Heart left ventricle (tissue), 16 donors: ENCODE measurements at places on chromosomes 2 and 18. TPM values are rescaled to one million over a fixed set of nuclear protein-coding genes. Genes with fewer than 3 reads are reported as not detected.

MEP1B gene
- not detected for total RNA-seq

ZNF396 gene
- total RNA-seq = 2.2 TPM

AGXT gene
- not detected for total RNA-seq

KIF1A gene
- 2.0 TPM for total RNA-seq

PROKR1 gene
- not detected for total RNA-seq

CXCR4 gene
- 4.9 TPM for total RNA-seq

ACTG2 gene
- total RNA-seq = 6.9 TPM

FIGLA gene
- total RNA-seq = not detected

CDH19 gene
- total RNA-seq = 17.3 TPM

APOB gene
- 8.6 TPM for total RNA-seq

COL4A3 gene
- 1.9 TPM for total RNA-seq

ADD2 gene
- total RNA-seq = 1.2 TPM

EFEMP1 gene
- 201 TPM for total RNA-seq

ST8SIA5 gene
- 5.1 TPM for total RNA-seq

DOCK10 gene
- total RNA-seq = 1.2 TPM

AQP12A gene
- not detected for total RNA-seq

MATN3 gene
- total RNA-seq = not detected

CYTIP gene
- 0.75 TPM for total RNA-seq

CLHC1 gene
- 10.6 TPM for total RNA-seq

KCNF1 gene
- not detected for total RNA-seq

CACNB4 gene
- 1.5 TPM for total RNA-seq

TNFAIP6 gene
- total RNA-seq = 1.9 TPM

FSHR gene
- 0.52 TPM for total RNA-seq

ZNF513 gene
- 4.4 TPM for total RNA-seq

LONRF2 gene
- 25.3 TPM for total RNA-seq

ERCC3 gene
- total RNA-seq = 20.8 TPM

CAPG gene
- 7.0 TPM for total RNA-seq

CHRNA1 gene
- total RNA-seq = not detected

STAT4 gene
- total RNA-seq = 13.4 TPM

UGT1A4 gene
- not detected for total RNA-seq
